ENCODE measurements at places on chromosomes 12 and 14. TPM values are rescaled to one million over a fixed set of nuclear protein-coding genes. Genes with fewer than 3 reads are reported as not detected.

DNA sequence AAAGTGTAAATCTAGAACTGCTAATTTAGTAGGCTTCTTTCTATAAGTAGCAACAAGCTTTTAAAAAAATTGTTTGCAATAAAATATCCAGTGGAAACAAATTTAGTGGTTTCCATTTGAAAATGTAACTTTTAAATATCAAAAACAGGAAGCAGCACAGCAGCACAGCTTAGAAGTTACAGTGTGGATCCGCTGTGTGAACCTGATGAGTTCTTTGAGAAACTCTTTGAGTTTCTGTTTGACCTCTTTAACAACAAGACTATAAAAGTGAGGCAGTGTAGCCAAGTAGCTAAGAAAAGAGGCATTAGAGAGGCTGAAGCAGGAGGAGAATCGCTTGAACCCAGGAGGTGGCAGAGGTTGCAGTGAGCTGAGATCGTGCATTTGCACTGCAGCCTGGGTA, 178.3 kb downstream of the NAV3 start:
- no peak for DNase-seq

DNA sequence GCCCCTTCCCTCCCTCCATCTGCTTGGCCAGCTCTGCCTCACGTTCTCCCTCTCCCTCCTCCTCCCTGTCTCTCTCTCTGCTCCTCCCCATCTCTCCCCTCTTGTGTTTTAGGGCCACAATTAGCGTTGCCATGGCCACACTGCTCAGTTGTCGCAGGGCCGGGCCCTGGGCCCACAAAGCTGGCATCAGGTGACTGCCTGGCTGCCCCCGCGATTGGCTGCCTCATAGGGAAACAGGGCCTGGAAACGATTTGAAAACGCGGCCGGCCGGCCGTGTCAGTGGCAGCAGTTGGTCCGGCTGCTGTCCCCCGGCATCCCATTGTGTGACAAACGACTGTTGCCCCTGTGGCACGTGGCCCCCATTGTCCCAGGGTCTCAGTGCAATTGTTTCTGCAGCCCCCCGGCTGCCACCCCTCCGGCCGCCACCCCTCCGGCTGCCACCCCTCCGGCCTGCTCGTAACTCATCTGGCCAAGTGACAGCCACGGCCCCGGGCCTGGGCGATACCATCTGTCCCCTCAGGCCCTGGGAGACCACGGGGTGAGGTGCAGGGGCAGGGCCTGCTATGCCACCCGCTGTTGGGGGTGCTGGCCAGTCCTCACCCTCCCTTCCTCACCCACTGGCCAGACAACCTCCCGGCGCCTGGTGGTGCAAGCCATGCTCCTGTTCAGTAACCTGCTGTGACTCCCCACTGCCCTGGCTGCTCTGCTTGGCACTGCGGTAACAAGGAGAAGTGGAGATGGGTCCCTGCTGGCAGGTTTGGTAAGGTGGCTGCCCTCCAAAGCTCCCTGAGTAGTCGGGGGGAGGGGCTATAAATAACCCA, 17.4 kb downstream of the FOXN4 start:
- DNase-seq, result no peak

The CDCA3 gene
- total RNA-seq, result 25.5 TPM

The PRR13 gene
- 147 TPM for total RNA-seq

The TXNRD1 gene
- total RNA-seq, result 82.8 TPM

DNA sequence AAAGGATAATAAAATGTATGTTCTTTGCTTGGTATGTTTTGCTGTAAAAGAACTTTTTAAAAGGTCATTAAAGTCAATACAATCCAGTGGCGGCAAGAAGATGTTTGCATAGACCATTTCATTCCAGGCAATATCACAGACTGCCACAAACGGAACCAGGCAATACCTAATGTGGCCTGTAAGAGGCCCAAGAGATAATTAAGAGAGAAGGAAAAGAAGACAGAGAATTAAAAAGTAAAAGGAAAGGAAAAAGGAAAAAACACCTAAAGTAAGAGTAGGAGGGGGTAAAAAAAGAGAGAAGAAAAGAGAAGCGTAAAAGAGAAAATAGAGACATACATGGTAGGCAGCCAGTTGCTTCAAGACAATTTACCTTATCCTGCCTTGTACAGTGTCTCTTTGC, 6.8 kb upstream of the ARHGAP5 start:
- no peak for DNase-seq

DNA sequence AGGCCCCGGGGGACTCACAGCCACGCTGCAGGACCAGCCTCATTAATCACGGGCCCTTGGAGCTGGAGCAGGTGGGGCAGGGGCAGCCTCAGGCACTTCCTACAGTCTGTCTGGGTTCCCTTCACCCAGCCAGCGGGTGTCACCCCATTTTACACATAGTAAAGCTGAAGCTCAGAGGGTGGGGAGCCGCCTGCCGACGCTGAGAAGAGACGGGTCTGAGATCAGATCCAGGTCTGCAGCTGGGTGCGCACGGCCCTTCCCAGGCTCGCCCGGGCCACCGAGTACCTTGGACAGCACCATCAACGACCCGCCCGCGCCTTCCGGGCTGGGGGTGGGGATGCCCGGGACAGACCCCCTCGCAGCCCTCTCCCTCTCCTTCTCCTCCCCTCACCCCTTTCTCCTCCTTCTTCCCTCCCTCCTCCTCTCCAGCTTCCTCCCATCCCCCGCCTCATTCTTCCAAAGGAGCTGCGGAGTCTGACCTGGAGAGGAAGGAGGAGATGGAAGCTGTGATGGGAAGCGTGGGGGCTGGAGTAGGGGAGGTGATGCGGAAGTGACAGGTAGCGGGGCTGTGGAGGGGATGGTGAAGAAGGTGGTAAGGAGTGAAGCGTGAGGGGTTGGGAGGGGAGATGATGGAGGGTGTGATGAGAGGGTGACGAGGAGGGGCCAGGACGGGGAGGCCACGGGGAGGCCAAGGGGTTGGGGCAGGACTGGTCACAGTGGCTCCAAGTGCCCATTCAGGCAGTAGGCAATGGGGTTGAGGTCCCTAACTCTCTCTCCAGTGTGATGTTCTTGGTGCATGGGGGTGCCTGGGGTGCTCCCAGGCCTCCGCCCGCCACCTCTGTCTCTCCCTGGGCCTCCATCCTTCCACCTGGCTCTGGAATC, 8.8 kb downstream of the DTX1 start:
- no peak for DNase-seq

DNA sequence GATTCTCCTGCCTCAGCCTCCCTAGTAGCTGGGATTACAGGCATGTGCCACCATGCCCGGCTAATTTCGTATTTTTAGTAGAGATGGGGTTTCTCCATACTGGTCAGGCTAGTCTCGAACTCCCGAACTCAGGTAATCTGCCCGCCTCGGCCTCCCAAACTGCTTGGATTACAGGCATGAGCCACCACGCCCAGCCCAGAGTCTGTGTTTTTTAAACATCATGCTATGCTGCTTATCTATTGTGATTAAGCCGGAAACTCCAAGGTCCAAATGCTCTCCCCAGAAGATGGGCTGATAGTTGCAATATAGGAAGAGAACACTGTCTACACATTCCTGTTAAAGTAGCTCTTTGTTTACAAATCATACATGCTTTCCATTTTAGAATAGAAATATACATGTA, 30.5 kb upstream of the MAX start:
- DNase-seq, result no peak

DNA sequence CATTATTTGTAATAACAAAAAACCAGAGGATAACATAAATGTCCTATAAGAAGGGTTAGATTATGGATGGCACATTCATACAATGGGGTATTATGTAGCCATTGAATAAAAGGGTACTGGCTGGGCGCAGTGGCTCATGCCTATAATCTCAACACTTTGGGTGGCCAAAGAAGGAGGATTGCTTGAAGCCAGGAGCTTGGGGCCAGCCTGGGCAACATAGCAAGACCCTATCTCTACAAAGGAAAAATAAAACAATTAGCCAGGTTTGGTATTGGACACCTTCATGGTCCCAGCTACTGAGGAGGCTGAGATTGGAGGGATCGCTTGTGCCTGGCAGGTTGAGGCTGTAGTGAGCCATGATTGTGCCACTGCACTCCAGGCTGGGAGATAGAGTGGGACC, 14.8 kb downstream of the PTPN11 start:
- DNase-seq, result no peak

Measured in MCF 10A (cell line).